ENCODE measurements at places on chromosomes 5 and 9. TPM values are rescaled to one million over a fixed set of nuclear protein-coding genes. Genes with fewer than 3 reads are reported as not detected.

DNA sequence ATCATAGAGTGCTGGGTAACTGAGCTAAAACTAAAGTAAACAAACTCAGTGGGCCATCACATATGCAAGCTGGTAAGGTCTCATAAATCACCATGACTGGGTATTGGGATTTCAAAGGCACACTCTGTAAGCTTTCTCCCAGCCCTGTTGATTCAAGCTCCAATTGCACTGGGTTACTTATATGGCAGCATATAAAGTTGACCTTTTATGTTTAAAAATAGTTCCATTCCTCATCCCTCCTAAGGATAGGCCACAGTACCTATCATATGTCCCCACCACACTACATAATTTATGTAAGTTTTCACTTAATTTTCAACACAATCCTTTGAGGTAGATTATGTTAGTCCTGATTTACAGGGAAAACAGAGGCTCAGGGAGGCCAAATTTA is 438.4 kb downstream of the RAB3C start:
- H3K4me1 ChIP-seq: 0 out of 2 replicates have a peak, but pooled peaks cover 2% of the 10 kb centered on the region
- H3K4me3 ChIP-seq: no peak overlapping the region
- no peaks in the 10 kb centered on the region for H3K36me3 ChIP-seq
- no peaks in the 10 kb centered on the region for H3K27me3 ChIP-seq

DNA sequence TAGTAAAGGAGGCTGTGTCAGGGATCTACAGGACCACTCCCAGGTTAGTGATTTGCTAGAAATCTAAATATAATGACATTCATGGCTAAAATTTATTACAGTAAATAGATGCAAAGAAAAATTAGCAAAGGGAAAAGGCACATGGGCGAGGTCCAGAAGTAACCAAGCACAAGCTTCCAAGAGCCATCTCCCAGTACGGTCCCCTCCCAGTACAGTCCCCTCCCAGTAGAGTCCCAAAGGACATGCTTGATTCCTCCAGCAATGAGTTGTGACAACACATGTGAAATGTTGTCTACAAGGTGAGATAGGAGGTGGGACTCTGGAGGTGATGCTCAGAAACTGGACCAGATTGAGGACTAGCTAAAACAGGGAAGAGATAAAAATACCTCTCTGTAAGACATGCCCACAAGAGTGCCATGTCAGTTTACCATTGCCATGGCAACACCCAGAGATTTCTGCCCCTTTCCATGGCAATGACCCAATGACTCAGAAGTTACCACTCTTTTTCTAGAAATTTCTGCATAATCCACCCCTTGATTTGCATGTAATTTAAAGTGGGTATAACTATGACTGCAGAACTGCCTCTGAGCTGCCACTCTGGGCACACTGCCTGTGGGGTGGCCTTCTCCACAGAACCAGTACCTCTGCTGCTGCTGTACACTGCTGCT is 27.9 kb upstream of the CEMIP2 start:
- no peaks in the 10 kb centered on the region for H3K4me1 ChIP-seq
- no peak overlapping the region for H3K27ac ChIP-seq
- no peaks in the 10 kb centered on the region for H3K36me3 ChIP-seq
- no peak overlapping the region for H3K4me3 ChIP-seq
- H3K27me3 ChIP-seq: no peaks in the 10 kb centered on the region

DNA sequence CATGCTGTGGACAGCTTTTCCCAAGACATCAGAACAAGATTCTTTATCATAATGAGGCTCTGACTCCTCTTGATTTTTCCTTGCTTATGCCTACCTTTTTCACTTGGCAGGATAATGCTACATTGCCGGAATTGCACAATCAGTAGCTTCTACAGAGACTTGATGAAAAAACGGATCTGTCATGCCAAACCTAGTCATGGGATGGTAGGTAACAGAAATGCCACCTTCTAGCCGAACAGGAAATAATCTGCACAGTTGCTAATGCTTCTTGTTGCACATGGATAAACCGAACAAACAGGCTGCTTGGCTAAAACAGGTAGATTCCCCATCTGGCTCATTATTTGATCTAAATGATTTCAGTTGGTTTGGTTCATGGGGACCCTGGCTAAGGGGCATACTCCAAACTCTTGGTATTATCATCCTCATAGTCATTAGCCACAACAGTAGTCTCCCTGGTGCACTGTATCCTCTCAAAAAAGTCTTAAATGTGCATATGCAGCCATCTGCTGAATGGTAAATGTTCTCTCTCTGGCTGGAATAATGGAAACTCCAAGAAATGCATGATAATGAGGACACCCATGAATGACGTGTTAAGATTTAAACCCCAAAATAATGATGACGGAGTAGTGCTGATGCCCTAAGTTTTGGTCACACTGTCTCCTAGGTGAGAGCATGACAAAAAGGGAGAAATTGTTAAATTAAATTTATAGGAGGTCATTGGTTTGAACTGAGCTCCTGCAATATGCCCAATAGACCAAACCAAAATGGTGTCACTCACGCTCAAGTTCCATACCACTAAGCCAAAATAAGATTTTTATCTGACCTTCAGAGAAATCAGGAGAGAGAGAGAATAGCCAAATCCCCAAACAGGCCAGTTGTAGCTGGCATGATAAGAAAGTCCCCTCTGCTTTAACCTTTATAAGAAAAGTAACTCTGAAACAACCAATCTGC is 47.0 kb downstream of the RAPGEF1 start:
- no peaks in the 10 kb centered on the region for H3K27me3 ChIP-seq
- DNase-seq: no peak
- no peak overlapping the region for H3K27ac ChIP-seq
- H3K4me1 ChIP-seq: peaks cover 26% of the 10 kb centered on the region
- no peaks in the 10 kb centered on the region for H3K36me3 ChIP-seq
- H3K4me3 ChIP-seq: no peak overlapping the region

GRCh38 chr9:12819436-12820185 is 44.8 kb downstream of the LURAP1L start:
- H3K27ac ChIP-seq: no peak overlapping the region
- DNase-seq: peak; percentile 3
- no peaks in the 10 kb centered on the region for H3K36me3 ChIP-seq
- H3K27me3 ChIP-seq: no peaks in the 10 kb centered on the region

Gene SNX18
- total RNA-seq: 17.3 TPM

DNA sequence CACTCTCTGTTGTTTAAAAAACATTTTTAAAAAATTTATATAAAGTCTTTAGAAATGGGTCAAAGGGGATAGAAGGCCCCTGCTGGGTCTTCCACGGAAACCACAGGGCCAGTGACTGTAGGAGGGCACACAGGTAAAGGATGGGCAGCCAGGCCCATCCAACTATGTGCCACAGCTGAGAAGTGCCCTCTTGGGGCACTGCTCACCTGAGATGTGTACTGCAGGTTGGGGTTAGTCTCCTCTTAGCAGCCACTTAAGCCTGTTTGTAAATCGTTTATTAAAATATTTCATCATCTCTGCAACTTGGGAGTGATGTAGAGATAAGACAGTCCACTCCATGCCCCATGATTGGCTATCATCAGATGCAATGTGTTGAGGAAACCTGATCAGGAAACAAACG is 222.4 kb downstream of the DIRAS2 start:
- no peaks in the 10 kb centered on the region for H3K36me3 ChIP-seq
- DNase-seq: no peak
- no peaks in the 10 kb centered on the region for H3K4me1 ChIP-seq
- H3K27me3 ChIP-seq: no peaks in the 10 kb centered on the region
- no peak overlapping the region for H3K27ac ChIP-seq

GRCh38 chr9:34600908-34601307 is 11.0 kb downstream of the RPP25L start:
- no peaks in the 10 kb centered on the region for H3K4me1 ChIP-seq
- DNase-seq: no peak
- H3K27me3 ChIP-seq: no peaks in the 10 kb centered on the region
- H3K36me3 ChIP-seq: no peaks in the 10 kb centered on the region
- H3K27ac ChIP-seq: no peak overlapping the region

- no peak overlapping the region for H3K27ac ChIP-seq
- DNase-seq: no peak
- no peak overlapping the region for H3K4me3 ChIP-seq
- peaks cover 5% of the 10 kb centered on the region for H3K36me3 ChIP-seq
These were observed 4.7 kb downstream of the NOTCH1 start for GRCh38 chr9:136541179-136541578.

Gene RAB3C
- 18.3 TPM for total RNA-seq

Gene OMD
- not detected for total RNA-seq

Gene FOXD4L5
- 0.13 TPM for total RNA-seq

GRCh38 chr9:88536023-88536324 is 996 bp downstream of the NXNL2 start:
- H3K27me3 ChIP-seq: no peaks in the 10 kb centered on the region
- no peaks in the 10 kb centered on the region for H3K36me3 ChIP-seq
- no peak overlapping the region for H3K27ac ChIP-seq
- no peak for DNase-seq
- H3K4me3 ChIP-seq: peak overlapping the region; percentile 91
- H3K4me1 ChIP-seq: peaks cover 4% of the 10 kb centered on the region
